ENCODE measurements at places on chromosomes 5 and 9.
A peak's percentile ranks its signal among the peaks of the same experiment; 100 is the strongest.

GRCh38 chr9:3502560-3503398, 23.0 kb downstream of the RFX3 start:
- DNase-seq: peak; percentile 43

DNA sequence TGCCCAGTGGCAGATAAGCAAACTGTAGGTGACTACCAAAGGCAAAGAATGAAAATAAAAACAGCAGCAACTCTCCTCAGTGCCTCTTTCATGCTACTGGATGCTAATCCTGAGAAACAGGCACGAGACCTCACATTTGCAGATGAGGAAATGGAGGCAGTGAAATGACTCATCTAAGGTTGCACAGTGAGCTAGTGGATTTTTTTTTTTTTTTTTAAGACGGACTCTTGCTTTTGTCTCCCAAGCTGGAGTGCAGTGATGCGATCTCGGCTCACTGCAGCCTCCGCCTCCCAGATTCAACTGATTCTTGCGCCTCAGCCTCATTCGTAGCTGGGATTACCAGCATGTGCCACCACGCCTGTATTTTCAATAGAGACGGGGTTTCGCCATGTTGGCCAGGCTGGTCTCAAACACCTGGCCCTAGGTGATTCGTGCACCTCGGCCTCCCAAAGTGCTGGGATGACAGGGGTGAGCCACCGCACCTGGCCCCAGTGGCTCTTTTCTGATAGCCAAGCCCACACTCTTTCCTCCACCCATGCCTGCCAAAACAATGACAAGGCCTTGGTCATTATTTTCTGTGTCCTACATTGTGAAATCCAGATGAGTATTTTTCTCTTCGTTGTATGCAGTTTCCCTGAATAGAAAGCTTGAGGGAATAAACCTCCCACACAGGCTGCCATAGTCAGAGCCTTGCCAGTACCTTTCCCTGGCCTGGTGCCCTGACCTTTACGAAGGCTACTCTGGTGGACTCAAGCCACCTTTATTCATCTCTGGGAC, 19.2 kb downstream of the DOCK2 start:
- DNase-seq: no peak

DNA sequence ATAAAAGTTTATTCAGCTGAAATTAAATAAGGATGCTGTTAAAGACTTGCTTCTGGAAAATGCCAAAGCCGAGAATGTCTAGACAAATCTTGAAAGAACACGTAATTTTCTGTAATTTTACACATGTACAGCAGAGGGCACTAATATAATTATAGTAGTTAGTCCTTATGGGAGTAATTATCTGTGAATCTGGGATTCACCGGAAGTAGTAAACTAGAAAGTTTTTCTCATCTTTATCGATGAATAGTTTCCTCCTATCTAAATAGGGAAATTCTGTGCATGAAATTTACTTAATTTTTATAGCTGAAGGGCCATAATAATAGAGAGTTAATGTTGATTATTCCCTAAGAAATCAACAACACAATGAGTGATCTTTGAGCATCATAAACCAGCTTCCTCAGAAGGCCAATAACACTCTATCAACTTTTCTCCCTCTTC, 18.4 kb upstream of the CNTLN start:
- DNase-seq: peak; percentile 57

DNA sequence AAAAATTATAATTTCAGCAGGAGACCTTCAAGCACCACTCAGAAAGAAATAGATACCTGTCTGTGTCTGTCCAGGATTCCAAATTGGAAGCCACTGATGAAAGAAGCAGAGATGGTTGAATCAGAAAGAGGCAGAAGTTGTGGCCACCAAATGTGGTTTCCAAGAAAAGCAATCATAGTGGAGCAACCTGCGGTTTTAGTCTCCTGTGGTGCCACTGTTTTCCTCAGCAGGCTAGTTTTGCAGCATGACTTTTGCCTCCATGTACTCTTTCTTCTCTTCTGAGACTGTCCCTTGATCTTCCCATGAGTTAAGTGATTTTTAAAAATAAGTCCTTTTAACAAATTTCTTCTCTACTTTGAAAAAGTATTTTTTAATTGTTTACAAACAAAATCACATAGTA, 535.8 kb downstream of the CYLC2 start:
- no peak for DNase-seq

DNA sequence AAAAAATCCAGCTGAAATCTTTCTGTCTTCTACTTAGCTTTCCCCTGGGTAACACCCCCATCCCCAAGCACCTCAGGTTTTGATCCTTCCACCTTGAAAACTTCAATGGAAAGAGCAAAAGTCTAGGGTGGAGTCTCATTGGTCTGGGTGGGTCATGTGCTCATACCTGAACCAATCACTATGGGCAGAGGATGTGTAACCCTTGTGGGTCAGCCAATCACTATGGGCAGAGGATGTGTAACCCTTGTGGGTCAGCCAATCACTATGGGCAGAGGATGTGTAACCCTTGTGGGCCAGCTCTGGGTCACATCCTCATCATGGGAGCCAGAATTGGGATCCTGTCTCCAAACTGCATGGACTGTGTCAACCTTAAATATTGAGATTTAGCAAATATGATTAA, 18.5 kb downstream of the NAIF1 start:
- DNase-seq: no peak

- DNase-seq: no peak
These were observed 69.7 kb upstream of the RASA1 start for GRCh38 chr5:87198010-87198409.

- no peak for DNase-seq
These were observed 8.4 kb downstream of the UBTD2 start for GRCh38 chr5:172274951-172275753.

DNA sequence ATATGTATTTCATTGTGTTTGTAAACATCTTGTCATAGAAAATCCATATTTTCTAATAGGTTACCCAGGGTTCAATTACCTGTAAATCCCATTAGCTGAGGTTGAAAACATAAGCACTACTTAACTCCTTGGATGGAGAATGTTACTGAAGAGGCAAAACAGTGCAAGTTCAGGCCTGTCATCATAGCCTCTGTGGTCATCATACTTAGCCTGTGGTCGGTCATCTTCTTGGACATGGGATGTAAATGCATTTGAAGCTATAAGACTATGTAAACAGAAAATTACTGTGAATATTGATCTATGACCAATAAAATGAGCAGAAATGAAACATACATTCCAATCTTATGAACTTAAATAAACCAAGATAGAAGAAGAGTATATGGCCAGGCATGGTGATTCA, 164.7 kb downstream of the CHSY3 start:
- no peak for DNase-seq

GRCh38 chr9:130890124-130890523, 6.5 kb downstream of the QRFP start:
- no peak for DNase-seq

DNA sequence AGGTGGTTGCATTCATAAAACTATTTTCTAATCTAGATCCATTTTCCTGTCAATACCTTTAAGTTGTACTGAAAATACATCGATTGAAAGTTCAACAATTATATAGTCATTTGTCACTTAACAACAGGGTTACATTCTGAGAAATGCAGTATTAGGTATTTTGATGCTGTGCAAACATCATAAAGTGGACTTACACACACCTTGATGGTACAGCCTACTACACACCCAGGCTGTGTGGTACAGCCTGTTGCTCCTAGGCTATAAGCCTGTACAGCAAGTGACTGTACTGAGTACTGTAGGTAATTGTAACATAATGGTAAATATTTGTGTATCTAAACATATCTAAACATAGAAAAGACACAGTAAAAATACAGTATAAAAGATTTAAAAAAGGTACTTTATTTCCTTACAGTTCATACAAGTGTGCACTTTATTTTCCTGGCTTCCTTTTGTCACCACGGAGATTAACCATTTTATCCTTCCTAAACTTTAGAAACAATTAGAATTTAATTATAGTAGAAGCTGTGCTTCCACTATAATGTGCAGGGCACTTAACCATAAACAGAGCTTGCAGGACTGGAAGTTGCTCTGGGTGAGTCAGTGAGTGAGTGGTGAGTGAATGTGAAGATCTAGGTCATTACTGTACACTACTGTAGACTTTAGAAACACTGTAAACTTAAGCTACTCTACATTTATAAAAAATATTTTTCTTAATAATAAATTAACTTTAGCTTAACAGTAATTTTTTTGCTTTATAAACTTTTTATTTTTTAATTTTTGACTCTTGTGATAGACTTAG, 42.9 kb upstream of the MEF2C start:
- peak; percentile 11 for DNase-seq

DNA sequence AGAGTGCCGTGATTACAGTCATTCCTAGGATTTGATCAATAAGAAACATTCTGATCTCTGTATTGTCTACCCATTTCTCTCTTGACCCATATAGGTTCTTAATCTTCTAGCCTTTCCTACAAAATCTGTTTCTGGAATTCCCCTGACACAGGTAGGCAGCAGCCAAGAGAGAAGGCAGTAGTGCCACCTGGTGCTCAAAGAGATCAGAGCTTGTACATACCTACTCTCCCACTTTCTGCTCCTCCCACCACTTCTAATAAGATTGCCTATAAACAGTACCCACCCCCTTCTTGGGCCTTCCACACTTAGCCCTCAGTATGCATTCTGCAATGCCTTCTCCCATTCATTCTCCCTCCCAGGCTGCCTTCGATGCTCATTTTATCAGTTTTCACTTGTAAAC, 117.4 kb upstream of the RORB start:
- no peak for DNase-seq

DNA sequence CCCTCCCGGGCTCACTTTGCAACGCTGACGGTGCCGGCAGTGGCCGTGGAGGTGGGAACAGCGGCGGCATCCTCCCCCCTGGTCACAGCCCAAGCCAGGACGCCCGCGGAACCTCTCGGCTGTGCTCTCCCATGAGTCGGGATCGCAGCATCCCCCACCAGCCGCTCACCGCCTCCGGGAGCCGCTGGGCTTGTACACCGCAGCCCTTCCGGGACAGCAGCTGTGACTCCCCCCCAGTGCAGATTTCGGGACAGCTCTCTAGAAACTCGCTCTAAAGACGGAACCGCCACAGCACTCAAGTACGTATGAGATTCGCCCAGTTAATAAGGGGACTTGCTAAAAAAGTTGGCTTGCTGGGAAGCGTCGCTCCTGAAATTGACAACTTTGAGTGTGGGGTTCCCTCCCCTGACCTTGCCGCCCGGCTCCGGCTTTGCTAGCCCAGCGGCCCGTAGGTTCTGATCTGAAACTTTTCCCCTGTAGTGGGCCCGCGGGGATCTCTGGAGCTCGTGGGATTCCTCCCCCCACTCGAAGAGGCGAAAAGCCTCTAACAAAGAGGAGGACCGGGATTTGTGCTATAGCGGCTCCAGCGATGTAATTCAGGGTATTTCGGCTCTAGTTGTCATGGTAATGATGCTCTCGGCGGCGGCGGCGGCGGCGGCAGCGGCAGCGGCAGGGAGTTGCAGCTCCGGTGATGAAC, 572 bp downstream of the NR4A3 start:
- DNase-seq: peak; percentile 60

DNA sequence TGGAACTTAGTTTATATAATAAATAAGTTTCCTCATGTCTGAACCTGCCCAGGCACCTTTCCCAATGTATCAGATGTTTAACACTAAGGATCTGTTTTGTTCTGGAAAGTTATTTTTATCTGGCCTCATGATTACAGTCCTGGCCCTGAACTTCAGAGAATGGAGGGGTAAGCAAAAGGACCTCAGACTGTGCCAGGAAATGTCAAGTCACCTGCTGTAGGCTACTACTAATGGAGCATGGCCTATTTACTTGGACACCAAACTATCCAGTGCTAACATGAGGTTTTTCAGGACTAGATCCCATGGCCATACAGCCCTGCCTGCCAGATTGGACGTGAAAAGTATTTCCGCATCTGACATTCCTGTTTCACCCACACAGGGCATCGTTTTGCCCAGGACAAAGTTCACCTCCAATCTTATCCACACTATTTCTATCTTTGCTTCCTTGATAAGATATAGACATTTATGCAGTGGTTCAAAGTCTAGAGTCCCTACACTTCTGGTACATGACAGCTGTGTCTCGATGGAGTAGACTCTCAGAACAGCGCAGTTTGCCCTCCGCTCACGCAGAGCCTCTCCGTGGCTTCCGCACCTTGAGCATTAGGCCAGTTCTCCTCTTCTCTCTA, at the start of gene BTNL8:
Gene BTNL8 (plus strand): TSS at position 539 of the 626 bp plus-strand sequence. CDS start 152 bp downstream, outside the sequence.
- DNase-seq: no peak

DNA sequence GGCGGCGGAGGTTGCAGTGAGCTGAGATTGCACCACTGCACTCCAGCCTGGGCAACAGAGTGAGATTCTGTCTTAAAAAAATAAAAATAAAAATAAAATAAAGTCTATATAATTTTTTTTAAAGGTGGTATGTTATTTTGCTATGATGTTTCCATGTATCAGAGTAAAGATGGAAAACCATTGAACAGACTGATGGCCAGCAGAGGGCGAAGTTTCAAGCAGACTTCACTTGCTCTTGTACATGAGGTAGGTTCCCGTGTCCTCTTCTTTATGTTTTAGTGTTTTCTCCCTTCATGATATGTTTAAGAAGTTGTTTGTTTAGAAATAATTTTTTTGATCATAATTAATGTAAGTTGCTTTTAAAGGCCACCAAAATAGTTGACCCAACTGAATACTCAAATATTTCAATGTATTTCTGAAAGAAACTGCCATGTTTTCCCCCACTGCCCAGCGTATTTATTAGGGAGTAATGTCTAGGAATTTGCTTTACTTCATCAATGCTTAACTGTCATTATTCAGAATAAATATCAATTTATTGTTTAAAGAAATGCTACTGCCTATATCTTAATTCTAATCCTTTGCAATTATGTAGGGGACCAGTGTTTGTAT, 146.4 kb downstream of the HACD4 start:
- DNase-seq: peak; percentile 41

DNA sequence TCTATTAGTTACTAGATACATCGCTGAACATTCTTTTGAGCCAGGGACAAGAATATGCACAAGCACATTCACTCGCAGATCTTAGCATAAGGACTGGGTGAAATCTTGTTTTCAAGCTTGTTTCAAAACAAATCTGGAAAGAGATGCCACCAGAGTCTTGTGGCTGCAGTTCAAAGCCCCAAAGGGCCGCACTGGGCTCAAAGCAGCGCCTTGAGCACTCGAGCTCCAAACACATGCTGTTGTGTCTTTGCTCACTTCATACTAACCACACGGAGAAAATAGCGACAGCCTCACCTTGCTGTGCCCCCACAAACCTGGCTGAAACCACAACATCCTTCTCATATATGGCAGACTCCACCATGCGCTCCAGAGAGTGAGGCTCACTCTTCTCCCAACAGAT, 34.2 kb upstream of the IL7R start:
- DNase-seq: no peak

- peak; percentile 60 for DNase-seq
These were observed 125.4 kb downstream of the DOCK2 start for GRCh38 chr5:169762338-169763095.
